ENCODE measurements at places on chromosomes 5 and 9.

DNA sequence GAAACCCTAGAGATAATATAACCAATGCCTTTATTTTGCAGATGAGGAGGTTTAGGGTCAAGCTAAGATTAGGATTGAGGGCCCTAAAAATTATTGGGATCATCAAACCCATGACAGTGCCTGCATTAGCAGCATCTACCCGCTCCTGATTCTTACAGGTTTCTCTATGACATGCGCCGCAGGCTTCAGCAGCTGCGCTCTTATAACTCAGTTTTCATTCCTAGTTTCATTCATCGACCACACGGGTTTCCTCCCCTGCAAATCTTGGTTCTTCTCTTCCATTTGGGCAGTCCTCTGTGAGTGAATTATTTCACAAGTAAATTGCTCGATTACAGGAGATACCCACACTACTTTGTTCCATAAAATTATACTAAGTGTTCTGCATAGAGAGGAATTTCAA, 137.2 kb downstream of the SLC24A2 start:
- no peak for DNase-seq

GRCh38 chr5:180371949-180372348, 18.8 kb upstream of the GFPT2 start:
- no peak for DNase-seq

- DNase-seq: no peak
Measured at GRCh38 chr9:99478469-99479027, 256.5 kb downstream of the SEC61B start.

DNA sequence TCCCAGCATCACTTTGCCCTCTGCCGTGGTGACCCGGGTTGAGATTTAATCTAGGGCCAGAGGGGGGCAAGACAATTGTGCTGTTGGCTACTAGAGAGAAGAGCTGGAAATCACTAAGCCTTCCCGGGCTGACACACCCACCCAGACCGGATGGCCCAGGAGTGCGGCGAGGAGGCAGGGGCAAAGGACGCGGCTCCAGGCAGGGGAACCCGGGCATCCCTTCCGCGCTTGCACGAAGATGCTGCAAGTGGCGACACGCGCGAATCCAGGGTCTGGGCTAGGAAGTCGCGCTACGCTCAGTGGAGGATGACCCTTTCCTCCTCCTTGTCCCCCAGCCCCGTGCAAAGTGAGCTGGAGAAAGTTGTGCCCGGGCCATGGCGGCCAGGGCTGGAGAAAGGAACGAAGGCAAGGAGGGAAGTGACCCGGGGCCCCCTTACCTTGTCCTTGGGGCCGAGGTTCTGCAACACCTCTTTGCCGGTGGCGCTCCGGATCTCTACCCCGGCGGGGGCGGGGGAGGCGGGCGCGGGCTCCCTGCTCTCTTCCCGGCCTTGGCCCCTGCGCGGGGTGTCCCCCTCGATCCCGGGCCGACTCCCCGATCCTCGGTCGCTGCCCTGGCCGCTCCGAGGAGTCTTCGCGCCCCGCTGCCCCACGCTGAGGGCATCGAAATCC, 693 bp downstream of the DPYSL3 start:
- peak; percentile 90 for DNase-seq

DNA sequence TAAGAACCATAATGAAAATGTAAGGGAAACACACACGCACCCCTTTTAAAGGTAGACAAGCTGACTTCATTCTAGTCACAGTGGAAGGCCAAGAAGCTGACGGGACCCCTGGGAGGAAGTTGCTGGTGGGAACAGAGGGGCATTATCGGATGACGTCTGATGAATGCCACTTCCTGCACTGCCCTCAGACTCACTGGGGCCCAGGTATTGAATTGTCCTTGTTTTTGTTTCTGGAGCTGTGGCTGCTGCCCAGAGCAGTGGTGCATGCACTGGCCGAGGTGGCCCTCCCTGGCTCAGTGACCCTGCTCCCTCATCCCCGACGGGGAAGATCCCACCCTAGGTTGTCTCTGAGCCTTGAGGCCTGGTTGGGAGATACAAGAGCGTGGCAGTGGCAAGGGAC, 15.3 kb upstream of the RPL26L1 start:
- no peak for DNase-seq

GRCh38 chr9:138045541-138046490, 168.2 kb downstream of the CACNA1B start:
- DNase-seq: peak; percentile 83

DNA sequence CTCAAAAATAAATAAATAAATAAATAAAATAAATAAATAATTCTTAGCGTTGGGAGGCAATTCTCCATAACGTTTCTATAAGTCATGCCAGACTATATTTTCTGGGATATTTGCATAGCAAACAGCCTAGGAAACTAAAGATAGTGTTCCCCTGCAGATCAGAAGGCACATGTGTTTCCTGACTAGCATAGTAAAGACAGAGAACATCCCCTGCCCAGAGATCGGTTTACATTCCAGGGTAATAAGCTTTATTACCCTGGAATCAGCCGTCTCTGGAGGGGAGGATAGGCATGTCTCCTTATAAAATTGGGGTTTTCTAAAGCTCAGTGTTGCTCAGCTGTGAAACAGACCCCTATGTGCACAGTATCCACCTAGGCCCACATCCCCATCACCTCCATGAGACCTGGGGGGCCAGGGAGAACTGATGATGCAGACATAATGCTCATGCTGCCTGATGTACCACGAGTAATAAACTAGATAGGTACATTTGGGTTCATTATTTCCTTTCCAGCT, 36.9 kb upstream of the IFNK start:
- no peak for DNase-seq

- no peak for DNase-seq
Measured at GRCh38 chr5:8721536-8721935, 824.3 kb downstream of the SEMA5A start.

DNA sequence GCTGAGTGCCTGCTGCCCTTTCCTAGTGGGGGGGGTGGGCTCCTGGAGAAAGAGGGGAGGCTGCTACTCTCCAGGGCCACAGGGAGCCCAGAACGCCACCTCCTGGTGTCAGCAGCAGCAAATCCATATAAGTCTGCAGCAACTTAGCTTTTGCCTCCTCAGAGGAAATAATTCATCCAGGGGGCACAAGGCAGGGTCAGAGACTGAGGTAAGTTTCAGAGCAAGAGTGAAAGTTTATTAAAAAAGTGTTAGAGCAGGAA, 4.0 kb upstream of the CLPTM1L start:
- no peak for DNase-seq

GRCh38 chr9:132880324-132880661, 1.6 kb downstream of the SPACA9 start:
- DNase-seq: no peak

GRCh38 chr5:151063142-151063989, 17.5 kb downstream of the TNIP1 start:
- no peak for DNase-seq

- no peak for DNase-seq
Measured at GRCh38 chr5:152113401-152113800, 188.8 kb upstream of the GLRA1 start.

DNA sequence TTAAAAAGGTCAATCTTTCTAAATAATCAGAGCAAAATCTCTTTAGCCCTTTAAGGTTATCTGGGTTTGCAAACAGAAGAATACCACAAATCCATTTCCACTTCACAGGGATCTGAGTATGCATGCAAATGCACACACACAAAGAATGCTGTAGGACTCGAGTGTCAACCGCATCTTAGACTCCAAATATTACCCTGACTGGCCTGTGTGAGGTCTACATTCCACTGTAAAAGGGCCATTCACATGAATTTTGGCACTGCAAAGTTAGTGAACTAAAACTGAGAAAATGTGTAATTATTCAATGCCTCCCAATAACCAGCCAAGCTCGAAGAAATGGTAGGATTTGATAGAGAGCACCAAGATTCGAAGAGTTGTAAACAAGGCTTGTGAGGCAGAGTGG, 199.9 kb downstream of the AGTPBP1 start:
- DNase-seq: no peak

DNA sequence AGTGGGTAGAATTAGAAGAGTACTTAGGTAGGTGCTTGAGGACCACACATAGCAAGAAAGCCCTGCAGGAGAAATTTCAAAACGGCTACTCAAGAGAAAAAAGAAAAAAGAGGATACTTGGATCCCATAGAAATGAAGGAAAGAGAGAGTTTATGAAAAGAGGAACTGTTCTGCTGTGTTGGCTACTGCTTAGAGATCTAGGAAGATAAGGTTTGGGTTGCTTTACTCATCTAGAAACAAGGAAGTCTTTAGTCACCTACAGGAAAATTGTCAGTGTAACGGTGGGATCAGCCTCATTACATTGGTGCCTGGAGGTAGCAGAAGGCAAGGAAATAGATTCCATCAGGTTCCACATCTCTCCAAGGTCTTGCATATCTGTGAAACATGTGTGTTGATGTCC, 14.8 kb upstream of the C5orf46 start:
- DNase-seq: no peak

DNA sequence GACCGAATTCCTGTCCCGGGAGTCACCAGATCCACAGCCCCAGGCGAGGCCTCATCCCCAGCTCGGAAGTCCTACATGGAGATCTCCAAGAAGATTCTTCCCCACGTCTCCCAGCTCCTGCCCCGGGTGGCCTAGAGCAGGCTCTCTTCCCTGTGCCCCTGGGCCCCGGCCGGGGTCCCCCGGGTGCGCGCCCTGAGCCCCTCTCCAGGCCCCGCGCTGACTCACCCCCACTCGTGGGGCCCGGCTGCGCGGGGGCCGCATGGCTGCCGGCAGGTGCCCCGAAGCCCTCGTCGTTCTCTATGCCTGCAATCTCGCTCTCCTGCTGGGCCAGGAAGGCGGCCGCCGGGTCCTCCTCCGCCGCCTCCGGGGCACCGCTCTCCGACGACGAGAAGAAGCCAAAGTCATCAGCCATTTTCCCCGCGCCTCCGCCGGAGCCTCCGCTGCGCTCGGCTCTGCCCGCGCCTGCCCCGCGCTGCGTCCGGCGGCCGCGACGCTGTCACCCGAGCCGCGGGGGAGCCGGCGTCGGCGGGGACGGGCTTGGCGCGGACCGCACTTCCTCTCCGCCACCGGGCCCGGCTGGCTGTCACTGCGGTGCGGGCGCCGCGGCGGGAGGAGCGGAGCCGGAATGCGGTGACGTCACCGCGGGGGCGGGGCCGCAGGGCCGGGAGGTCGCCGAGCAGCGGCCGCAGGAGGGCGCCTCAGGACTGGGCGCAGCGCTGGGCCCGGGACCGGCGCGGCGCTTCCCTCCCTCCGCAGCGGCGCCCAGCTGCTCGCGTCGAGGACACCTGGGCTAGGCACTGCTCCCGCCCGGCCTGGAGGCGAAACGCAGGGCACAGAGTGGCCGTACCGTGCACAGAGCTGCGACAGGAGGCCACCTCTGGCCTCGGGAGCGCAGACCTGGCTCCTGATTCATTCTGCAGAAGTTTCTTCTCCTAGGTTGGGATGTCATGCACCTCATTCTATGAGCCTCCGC, at the start of gene CLTB:
Gene CLTB (minus strand): TSS at position 588 of the 973 bp plus-strand sequence. CDS start 176 bp downstream, at position 412.
- peak; percentile 96 for DNase-seq

DNA sequence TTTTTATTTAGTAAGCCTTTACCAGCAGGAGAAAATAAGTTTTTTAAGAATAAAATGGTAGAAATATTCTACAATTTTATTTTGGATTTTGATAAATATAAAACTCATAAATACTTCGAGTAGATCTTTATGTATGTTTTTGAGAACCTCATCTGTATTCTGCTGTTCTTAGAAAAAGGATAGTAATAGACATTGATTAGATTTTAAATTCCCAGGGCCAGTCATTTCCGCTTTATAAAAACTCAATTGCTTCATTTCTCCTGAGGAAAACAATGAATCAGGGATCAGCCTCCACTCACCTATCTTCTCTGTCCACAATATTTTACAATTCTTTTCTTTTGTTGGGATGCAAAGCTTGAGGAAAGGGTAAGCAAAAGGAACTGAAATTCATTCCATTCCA, 1983.5 kb upstream of the C9orf72 start:
- no peak for DNase-seq

DNA sequence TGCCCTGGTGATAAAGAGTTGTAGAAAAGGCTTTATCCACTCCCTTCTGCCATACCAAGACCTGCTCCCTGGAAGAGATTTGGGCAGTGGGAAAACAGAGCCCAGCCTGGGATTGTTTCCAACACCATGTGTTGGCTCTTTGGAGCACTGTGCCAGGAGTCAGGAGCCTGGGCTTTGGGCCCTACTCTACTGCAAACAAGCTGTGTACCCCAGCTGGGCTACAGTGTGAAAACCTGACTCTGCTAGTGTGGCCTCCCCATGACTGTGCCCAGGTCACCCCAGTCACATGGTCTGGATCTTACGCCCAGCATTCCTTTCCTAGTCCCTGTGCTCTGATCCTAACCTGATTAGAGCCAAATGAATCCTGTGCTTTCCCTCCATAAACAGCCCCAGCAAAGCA, 39.3 kb upstream of the SHB start:
- no peak for DNase-seq

GRCh38 chr9:116154334-116154975, 864 bp downstream of the PAPPA start:
- DNase-seq: no peak

DNA sequence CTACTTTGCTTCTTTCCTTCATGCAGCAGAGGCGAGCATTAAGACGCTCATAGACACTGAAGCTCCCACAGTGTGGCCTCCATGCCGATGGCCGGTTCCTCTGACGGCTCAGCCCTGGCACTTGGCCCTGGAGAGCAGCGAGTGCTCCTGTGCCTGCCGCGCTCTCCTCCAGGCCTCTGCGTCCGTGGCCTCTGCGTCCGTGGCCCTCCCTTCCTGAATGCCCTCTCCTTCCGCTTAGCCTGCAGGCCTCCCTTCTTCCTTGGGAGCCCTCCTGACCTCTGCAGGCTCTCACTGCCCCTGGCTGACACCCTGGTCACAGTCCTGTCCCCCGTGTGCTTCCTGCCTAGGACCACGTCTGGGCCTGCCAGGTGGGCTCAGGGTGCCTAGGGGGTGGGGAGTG, 92.8 kb downstream of the ZNF354C start:
- DNase-seq: no peak
